ENCODE measurements at places on chromosomes 12 and 14.

- DNase-seq, result no peak
Measured at GRCh38 chr12:121238086-121238485, 28.2 kb downstream of the P2RX4 start.

DNA sequence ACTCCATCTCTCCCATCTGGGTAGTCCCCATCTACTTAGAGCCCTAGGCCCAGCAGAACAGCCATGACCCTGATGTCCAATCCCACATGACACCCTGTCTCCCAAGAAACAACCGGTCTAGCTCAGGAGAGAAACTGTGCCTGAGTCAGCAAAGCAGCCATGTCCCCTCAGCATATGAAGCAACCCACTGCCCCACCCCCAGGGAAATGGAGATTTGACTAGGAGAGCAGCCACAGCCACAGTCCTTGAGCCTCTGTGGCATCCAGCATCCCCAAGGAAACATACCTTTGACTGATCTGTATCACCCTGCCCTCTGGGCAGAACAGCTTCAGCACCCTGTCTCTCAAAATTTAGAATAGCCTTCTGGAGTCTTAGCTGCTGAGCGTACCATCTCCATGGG lies 641.9 kb upstream of the FBXO33 start:
- no peak for DNase-seq

- DNase-seq, result no peak
Measured at GRCh38 chr14:68447581-68448251, 345.2 kb downstream of the ZFP36L1 start.

- DNase-seq, result no peak
Measured at GRCh38 chr12:40208707-40209446, 15.9 kb upstream of the LRRK2 start.

GRCh38 chr12:6323995-6324711 lies 13.7 kb downstream of the PLEKHG6 start:
- no peak for DNase-seq

- no peak for DNase-seq
Measured at GRCh38 chr14:102200690-102201352, 61.1 kb downstream of the WDR20 start.

- no peak for DNase-seq
Measured at GRCh38 chr12:84924981-84925380, 12.4 kb upstream of the SLC6A15 start.

- no peak for DNase-seq
Measured at GRCh38 chr12:90004319-90005074, 295.9 kb upstream of the ATP2B1 start.

GRCh38 chr14:56666294-56666693 lies 86.7 kb downstream of the TMEM260 start:
- no peak for DNase-seq

GRCh38 chr14:39683691-39684260 lies 251.5 kb upstream of the FBXO33 start:
- DNase-seq, result no peak

DNA sequence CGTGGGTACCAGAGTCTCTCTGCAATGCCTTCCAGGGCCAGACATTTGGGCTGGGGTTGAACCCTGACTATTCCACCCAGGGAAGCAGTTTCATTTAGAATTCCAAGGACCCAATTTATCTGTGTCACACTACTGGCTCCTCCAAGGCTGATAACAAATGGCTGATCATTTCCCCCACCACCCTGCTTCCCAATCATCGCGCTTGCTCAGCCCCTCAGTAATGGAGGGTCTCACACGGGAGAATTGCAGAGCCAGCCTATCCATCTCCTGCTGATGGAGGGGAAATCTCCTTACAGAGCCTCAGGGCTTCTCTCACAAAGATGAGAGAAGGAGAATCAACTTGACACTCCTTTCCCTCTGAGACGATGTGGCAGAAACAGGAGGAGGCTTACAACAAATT lies 78.4 kb upstream of the WSCD2 start:
- DNase-seq, result no peak

- DNase-seq, result no peak
Measured at GRCh38 chr12:69821456-69822159, 3.4 kb upstream of the MYRFL start.

GRCh38 chr12:54759751-54760150 lies 94.6 kb upstream of the MUCL1 start:
- no peak for DNase-seq

DNA sequence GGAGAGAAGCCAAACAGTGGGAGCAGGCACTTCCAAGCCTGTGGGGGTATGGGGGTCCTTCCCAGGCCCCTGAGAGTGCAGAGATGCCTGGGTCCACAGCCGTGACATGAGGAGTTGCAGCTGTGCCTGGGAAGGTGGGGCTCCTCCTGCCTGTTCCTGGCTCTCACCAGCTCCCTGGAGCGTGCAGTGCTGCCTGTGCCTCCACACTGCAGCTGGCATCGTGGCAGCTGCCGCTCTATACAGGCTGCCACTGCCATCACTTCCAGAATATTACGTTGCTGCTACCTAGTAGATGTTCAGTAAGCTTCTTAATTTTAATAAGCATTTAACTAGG lies 223.7 kb downstream of the KCNC2 start:
- no peak for DNase-seq

Measured in activated T-cell treated with anti-CD3 and anti-CD28 coated beads, Interleukin-2, amount 50 U/mL, for 48 hours (primary cell).